ENCODE measurements at places on chromosomes 3 and 15. TPM values are rescaled to one million over a fixed set of nuclear protein-coding genes. Genes with fewer than 3 reads are reported as not detected.

Gene RPN1
- 260 TPM for total RNA-seq

Gene CHDH
- 3.2 TPM for total RNA-seq

Gene DNASE1L3
- total RNA-seq = 7.5 TPM

Gene CD200R1
- 2.7 TPM for total RNA-seq

Gene RHOV
- total RNA-seq = 2.8 TPM

Gene THSD4
- 127 TPM for total RNA-seq

Gene THBS1
- total RNA-seq = 39.3 TPM

Gene ADAMTSL3
- total RNA-seq = 25.2 TPM

Gene TEX55
- not detected for total RNA-seq

Gene USF3
- 26.3 TPM for total RNA-seq

- DNase-seq = no peak
Observed at GRCh38 chr3:172138193-172138537, 98.8 kb downstream of the FNDC3B start.

GRCh38 chr3:72974956-72975355, 21.7 kb upstream of the PPP4R2 start:
- DNase-seq = no peak

- DNase-seq = no peak
Observed at GRCh38 chr3:57112206-57112605, 51.7 kb downstream of the SPATA12 start.

GRCh38 chr3:33211444-33211843, 7.2 kb downstream of the SUSD5 start:
- DNase-seq = no peak

- DNase-seq = no peak
Observed at GRCh38 chr3:174192471-174192870, 666.7 kb upstream of the NAALADL2 start.

DNA sequence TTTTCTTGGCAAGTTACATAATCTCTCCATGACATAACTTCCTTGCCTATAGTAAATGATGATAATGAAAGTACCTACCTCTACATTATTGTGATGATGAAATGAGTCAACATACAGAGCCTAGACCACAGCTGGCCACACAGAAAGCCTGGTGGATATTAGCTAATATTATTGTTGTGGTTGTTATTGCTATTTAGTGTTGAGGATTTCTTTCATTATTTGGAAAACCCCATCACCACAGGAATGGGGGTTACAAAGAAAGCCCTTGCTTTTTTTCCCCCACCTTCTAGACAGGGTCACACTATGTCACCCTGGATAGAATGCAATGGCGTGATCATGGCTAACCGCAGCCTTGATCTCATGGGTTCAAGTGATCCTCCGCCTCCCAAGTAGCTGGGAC, 125.0 kb downstream of the PDZRN3 start:
- no peak for DNase-seq

- no peak for DNase-seq
Observed at GRCh38 chr3:16058521-16058920, 116.0 kb upstream of the GALNT15 start.

DNA sequence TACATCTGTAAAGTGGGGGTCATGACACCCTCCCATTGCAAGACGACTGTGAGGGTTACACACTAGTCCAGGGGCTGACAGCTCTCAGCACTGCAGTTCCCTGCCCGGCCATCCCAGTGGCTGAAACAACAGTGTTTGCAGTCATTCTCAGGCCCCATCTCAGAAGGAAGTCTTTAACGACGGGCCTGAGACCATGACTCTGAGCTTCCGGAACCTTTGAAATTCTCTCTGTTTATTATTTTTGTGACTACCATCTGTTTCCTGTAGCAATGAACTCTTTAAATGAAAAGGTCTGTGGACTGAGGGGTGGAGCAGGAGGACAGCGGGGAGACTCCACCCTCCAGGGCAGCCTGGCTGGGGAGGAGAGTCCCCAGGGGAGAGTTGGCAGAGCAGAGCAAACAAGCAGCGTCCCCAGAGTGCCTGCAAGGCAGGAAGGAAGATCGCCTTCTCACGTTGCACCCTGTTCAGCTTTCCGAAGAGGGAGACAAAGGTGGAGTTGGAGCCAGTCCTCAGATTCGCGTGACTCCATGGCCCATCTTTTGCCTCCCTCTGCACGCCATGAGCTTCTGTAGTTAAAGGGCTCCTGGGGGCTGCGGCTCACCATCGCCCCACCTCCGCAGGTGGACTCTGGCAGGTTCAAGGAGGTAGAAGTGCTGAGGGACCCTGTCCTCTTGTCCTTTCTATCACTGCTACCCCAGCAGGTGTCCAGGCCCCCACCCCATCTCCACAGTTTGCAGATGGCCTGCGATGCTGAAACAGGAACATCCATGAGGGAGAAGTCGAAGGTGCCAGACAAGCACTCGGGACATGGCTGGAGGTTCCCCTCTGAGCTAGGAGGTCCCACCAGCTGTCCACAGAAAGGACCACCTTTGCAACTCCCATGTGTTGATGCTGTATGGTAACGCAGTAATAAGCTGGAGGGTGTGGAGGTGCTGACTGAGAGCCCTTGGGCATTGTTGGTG, 525.8 kb upstream of the PROK2 start:
- no peak for DNase-seq

- peak; percentile 29 for DNase-seq
Observed at GRCh38 chr3:79086514-79086913, 681.3 kb downstream of the ROBO1 start.

- peak; percentile 87 for DNase-seq
Observed at GRCh38 chr15:92810418-92811138, 89.5 kb upstream of the CHD2 start.

DNA sequence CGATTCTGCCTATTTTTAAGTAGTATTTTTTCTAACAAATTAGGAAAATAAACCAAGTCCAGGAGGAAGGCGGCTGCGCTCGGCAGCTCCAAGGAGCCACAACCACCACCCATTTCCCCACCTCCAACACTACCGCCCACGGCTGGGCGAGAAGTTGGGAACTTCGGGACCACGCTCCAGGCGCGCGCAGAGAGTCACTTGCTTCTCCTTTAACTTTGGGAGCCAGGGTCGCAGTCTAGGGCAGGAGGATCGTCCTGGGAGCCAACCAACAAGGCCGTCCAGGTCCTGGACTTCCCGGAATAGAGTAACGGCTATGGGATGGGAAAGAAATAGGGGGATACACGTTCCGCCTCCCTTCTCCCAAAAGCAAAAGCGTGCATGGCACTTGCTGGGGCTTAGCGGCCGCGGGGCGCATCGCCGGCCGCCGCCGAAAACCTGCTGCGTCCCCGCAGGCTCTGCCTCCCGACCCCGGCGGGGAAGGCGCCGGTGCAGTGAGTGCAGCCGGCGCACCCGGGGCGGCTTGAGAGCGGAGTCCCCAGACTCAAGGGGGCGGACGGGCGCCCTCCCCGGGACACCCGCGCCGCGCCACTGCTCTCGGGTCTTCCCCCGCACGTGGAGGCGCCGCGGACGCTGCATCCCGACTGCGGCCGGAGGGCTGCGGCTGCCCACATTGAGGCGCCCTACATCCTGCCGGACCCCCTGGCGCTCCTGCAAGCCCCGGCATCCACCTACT, 699 bp downstream of the MEGF11 start:
- no peak for DNase-seq

- DNase-seq = no peak
Observed at GRCh38 chr3:141632779-141633374, 105.2 kb upstream of the RNF7 start.

GRCh38 chr3:62142331-62143085, 230.8 kb downstream of the FEZF2 start:
- DNase-seq = no peak

GRCh38 chr15:88833731-88834100, 30.5 kb downstream of the ACAN start:
- DNase-seq = peak; percentile 61

GRCh38 chr15:74826921-74827320, 494 bp downstream of the CPLX3 start:
- no peak for DNase-seq

- DNase-seq = no peak
Observed at GRCh38 chr15:59557581-59557980, 54.0 kb upstream of the GCNT3 start.

DNA sequence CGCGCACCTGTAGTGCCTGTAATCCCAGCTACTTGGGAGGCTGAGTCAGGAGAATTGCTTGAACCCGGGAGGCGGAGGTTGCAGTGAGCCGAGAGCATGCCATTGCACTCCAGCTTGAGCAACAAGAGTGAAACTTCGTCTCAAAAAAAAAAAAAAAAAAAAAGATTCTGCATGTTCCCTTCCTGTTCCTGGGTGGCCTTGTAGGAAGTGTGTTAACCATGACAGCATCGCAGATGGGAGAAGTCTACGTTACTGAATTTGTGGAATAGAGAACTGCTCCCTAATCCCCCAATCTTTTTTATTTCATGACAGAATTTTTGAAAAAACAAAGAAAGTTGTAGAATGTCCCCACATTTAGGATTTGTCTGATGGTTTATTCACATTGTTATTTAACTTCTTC, 45.4 kb downstream of the FOXL2 start:
- no peak for DNase-seq

- DNase-seq = no peak
Observed at GRCh38 chr3:180179562-180179961, 142.8 kb upstream of the PEX5L start.

- no peak for DNase-seq
Observed at GRCh38 chr3:114035896-114036295, 20.4 kb downstream of the CCDC191 start.

All from spinal cord (tissue), 10 donors.